SJCRH30 (cell line): ENCODE measurements at places on chromosomes 3 and 15.

- H3K36me3 ChIP-seq = no peaks in the 10 kb centered on the region; the same call in 1 of the 2 replicates
- H3K4me3 ChIP-seq = no peak overlapping the region
- H3K27ac ChIP-seq = no peak overlapping the region
- H3K4me1 ChIP-seq = no peaks in the 10 kb centered on the region
Measured at GRCh38 chr15:57059026-57059660, 140.7 kb downstream of the TCF12 start.

DNA sequence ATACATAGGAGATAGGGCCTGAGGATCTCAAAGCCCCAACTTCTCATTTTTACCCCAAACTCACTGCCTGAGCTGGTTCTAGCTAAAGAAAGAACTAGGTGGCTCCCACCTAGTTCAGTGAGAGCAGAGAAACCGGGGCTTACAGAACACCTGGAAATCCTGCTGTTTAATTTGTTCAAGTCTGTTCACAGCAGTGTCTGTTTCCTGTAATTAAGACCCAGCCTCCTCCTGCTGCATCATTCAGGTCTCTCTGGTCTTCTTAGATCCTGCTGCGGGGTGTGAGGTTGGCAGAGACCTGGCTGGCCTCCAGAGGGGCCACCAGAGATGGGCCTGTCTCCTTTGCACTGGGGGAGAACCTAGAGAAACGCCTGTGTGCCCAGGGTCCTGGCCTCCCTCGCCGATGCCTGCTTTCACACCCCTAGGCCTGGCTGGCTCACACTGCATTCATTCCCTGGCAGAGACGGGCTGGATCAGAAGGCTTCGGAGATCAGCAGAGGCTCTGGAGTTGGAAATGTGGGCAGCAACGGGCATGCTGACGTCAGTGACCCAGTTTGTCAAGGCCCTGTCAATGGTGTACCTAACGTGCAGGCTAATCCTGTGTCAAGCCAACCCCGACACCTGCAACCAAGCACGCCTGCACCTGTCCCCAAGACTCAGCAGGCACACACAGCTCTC is 4.9 kb upstream of the CHRNA3 start:
- H3K27ac ChIP-seq = no peak overlapping the region
- H3K36me3 ChIP-seq = no peaks in the 10 kb centered on the region
- H3K27me3 ChIP-seq = peaks cover 12% of the 10 kb centered on the region
- H3K4me3 ChIP-seq = no peak overlapping the region

DNA sequence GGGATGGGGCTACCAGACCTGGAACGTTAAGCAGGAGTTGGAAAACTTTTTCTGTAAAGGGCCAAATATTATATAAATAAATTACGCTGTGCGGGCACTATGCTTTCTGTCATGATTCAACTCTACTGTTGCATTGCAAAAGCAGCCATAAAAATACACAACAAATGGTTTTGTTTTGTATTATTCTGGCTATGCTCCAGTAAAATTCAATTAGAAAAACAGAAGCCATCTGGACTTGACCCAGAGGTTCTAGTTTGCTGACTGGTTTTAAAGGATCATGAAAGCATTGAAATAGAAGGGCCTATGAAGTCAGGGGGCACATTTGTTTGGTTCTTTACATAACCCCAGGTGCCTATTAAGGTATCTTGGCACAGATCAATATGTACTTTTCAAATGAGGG is 647.4 kb upstream of the LMCD1 start:
- H3K27ac ChIP-seq = no peak overlapping the region
- H3K36me3 ChIP-seq = no peaks in the 10 kb centered on the region
- no peaks in the 10 kb centered on the region for H3K4me1 ChIP-seq

DNA sequence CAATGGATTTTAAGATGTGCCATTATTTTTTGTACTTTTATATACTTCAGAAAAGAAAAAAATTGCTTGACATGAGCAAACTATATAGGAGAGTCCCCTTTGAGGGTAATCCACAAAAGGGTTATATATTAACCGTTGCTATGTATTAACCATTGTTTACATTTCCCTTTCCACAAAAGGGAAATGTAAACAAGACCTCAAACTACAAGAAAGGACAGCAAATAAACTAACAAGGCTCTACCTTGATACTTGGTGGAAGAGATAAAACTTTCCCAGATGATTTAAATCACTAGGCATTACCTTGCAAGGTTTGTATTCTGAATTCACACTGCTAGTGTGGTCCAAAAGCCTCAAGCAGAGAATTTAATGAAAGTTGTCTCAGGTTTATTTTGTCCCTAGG is 616.3 kb upstream of the BCHE start:
- 0 out of 2 replicates have a peak, but pooled peaks cover 5% of the 10 kb centered on the region for H3K4me1 ChIP-seq
- H3K27me3 ChIP-seq = no peaks in the 10 kb centered on the region
- no peak for DNase-seq
- H3K4me3 ChIP-seq = no peak overlapping the region

GRCh38 chr15:39692356-39693327 is 90.0 kb downstream of the FSIP1 start:
- H3K27ac ChIP-seq = no peak overlapping the region
- no peaks in the 10 kb centered on the region for H3K36me3 ChIP-seq
- DNase-seq = peak; percentile 17
- no peaks in the 10 kb centered on the region for H3K27me3 ChIP-seq
- no peaks in the 10 kb centered on the region for H3K4me1 ChIP-seq

- no peaks in the 10 kb centered on the region for H3K36me3 ChIP-seq
- H3K27ac ChIP-seq = no peak overlapping the region
- no peaks in the 10 kb centered on the region for H3K27me3 ChIP-seq
Measured at GRCh38 chr3:42262525-42262924, 3.5 kb downstream of the CCK start.

GRCh38 chr3:190108804-190109203 is 11.9 kb downstream of the P3H2 start:
- no peaks in the 10 kb centered on the region for H3K36me3 ChIP-seq
- no peaks in the 10 kb centered on the region for H3K27me3 ChIP-seq
- H3K4me1 ChIP-seq = no peaks in the 10 kb centered on the region
- no peak overlapping the region for H3K27ac ChIP-seq
- H3K4me3 ChIP-seq = no peak overlapping the region

- H3K4me1 ChIP-seq = 0 out of 2 replicates have a peak, but pooled peaks cover 3% of the 10 kb centered on the region
- no peaks in the 10 kb centered on the region for H3K27me3 ChIP-seq
- peak overlapping the region; percentile 58 for H3K4me3 ChIP-seq
- peak; percentile 29 for DNase-seq
Measured at GRCh38 chr3:149224736-149225594, 3.3 kb upstream of the CP start.

GRCh38 chr3:127222664-127223063 is 29.7 kb downstream of the PRR23E start:
- peaks cover 6% of the 10 kb centered on the region; the same call in 1 of the 2 replicates for H3K4me1 ChIP-seq
- no peak for DNase-seq

- no peaks in the 10 kb centered on the region for H3K27me3 ChIP-seq
- H3K27ac ChIP-seq = no peak overlapping the region
Measured at GRCh38 chr3:181730316-181730715, 18.6 kb downstream of the SOX2 start.

DNA sequence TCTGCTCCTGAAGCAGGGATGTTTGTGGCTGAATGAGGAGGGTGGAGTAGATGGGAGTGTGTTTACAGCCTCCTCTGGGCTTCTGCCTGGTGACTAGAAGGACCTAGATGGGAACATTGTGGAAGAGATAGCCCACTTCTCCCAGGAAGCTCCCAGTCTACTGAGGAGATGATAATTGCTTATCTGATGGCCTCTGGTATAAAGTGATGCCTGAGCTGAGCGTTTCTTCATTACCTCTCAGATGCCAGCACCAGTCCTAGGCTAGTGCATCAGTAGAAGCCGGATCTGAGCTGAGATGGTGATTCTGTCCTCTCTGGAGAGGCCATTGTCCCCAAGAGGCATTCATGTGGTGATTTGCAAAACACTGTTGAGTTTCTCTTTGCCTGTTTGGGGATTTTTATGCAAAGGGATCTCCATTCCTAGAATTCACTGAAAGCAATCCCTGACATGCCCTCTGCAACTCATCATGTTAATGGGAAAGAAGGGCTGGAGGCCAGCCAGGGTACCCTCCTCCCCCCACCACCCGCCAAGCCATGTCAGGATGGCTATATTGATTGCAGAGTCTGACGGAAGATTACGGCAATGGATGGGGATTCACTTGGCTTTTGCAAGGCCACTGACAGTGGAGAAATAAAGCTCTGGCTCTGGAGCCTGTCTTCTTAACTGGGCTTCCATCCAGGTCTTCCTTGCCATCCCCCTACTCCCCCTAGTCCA is 166.4 kb upstream of the ROPN1 start:
- H3K36me3 ChIP-seq = no peaks in the 10 kb centered on the region
- H3K27me3 ChIP-seq = no peaks in the 10 kb centered on the region
- no peak overlapping the region for H3K27ac ChIP-seq
- H3K4me3 ChIP-seq = no peak overlapping the region
- H3K4me1 ChIP-seq = no peaks in the 10 kb centered on the region
- no peak for DNase-seq

DNA sequence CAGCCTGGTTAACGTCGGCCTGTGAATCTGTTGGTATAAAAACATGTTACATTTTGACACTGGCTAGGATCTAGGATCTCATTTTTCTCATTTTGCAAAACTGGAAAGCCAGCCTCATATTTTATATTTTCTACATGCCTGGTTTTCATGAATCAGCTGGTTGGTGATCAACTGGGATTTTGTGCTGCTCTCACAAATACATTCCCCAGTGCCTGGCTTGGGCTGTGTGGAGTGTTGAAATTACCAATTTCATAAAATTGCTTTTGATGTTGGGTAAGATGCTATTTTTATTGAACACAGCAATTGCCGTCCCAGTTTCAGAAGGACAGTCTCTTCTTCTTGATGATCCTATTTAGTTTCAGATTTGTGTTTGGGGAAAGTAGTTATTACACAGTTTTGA is 604.3 kb downstream of the TAFA4 start:
- H3K27ac ChIP-seq = no peak overlapping the region
- no peak overlapping the region for H3K4me3 ChIP-seq
- H3K4me1 ChIP-seq = no peaks in the 10 kb centered on the region
- no peaks in the 10 kb centered on the region for H3K27me3 ChIP-seq
- no peaks in the 10 kb centered on the region for H3K36me3 ChIP-seq

- H3K27me3 ChIP-seq = no peaks in the 10 kb centered on the region
- H3K4me1 ChIP-seq = peaks cover 6% of the 10 kb centered on the region
- no peak for DNase-seq
- H3K27ac ChIP-seq = no peak overlapping the region
- no peaks in the 10 kb centered on the region; the same call in 1 of the 2 replicates for H3K36me3 ChIP-seq
- H3K4me3 ChIP-seq = no peak overlapping the region
Measured at GRCh38 chr3:14458434-14459275, 56.2 kb downstream of the SLC6A6 start.
